A673 (cell line): ENCODE measurements at places on chromosomes 1 and 21. TPM values are rescaled to one million over a fixed set of nuclear protein-coding genes. Genes with fewer than 3 reads are reported as not detected.
A peak's percentile ranks its signal among the peaks of the same experiment; 100 is the strongest.

The OXCT2 gene
- total RNA-seq, result 0.20 TPM in 1 of 2 replicates, not detected in the other

The C1orf94 gene
- 0.34 and 0.72 TPM in 2 replicates for total RNA-seq

GRCh38 chr1:214902636-214903320, 179.8 kb upstream of the KCNK2 start:
- DNase-seq, result no peak

The HSF2BP gene
- total RNA-seq, result 2.4 and 3.0 TPM in 2 replicates

The MSH4 gene
- 0.59 and 1.0 TPM in 2 replicates for total RNA-seq

The SUMO3 gene
- total RNA-seq, result 124 and 132 TPM in 2 replicates

The CR1L gene
- total RNA-seq, result not detected in 2 replicates

DNA sequence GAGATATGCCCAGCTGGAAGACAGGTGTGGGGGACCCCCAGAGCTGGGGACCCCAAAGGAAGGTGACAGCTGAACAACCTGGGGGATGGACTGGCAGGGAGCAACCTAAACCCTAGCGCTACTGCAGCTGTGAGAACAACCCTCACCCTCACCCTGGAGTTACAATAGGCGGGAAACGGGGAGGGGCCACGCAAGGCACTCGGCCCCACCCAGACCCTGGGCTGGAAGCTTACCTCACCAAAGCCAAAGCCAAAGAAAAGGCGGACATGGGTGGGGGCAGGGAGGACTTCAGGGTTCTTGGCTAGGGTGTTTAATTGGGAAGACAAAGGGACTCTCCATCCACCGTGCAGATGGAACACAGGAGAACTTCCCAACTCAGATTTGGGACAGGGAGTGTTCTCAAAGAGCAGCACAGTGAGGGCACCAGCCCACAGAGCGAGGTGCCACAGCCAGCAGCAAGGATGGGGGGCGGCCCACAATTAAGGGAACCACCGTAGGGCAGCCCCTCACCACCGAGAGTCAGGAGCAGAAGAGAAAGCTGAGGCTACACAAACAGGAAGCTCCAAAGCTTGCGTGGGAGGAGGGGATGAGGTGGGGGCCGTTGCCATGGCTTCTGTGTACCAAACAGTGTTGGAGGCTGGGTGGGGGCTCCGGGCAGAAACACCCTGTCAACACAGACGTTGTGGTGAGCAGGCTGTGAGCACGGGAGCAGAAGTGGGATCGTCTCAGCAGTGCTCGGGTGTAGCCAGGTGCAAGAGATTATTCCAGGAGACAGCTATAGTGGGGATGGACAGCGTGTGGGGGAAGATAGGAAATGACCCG, 1.9 kb downstream of the TAGLN2 start:
- peak; percentile 76 for DNase-seq

GRCh38 chr1:8239306-8240023, 78.4 kb upstream of the SLC45A1 start:
- no peak for DNase-seq

The UBE2U gene
- total RNA-seq, result not detected in 2 replicates

- DNase-seq, result peak; percentile 29
These were observed 1999.4 kb downstream of the MRPL39 start for GRCh38 chr21:23607782-23608431.

GRCh38 chr1:186864296-186864695, 35.5 kb downstream of the PLA2G4A start:
- DNase-seq, result no peak

The ZMPSTE24 gene
- 57.5 and 72.1 TPM in 2 replicates for total RNA-seq

The TMEM50A gene
- total RNA-seq, result 99.4 and 101 TPM in 2 replicates

The ZNF593OS gene
- not detected in 2 replicates for total RNA-seq

GRCh38 chr1:182687361-182687760, 3.0 kb upstream of the RGS8 start:
- no peak for DNase-seq

DNA sequence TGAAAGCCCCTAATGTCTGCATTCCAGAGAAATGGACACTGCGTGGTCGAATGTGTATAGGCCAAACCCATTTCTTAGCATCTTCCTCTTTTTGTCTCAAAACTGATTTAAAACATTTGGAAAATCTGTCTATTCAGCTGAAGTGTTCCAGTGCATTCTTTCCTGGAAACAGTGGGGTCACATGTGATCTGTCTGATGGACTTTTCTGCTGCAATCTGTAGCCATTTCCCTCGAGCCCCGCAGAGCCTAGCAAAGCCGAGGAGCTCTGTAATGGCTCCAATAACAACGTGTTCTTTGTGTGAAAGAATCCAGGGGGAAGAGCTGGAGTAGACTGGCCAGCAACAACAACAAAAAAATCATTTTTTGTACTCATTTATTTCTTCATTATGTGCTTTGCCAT, 329.3 kb downstream of the BARHL2 start:
- DNase-seq, result no peak

The NPHS2 gene
- total RNA-seq, result not detected in 2 replicates

The NAV1 gene
- total RNA-seq, result 48.2 and 51.2 TPM in 2 replicates

The NCF2 gene
- total RNA-seq, result not detected in 2 replicates

DNA sequence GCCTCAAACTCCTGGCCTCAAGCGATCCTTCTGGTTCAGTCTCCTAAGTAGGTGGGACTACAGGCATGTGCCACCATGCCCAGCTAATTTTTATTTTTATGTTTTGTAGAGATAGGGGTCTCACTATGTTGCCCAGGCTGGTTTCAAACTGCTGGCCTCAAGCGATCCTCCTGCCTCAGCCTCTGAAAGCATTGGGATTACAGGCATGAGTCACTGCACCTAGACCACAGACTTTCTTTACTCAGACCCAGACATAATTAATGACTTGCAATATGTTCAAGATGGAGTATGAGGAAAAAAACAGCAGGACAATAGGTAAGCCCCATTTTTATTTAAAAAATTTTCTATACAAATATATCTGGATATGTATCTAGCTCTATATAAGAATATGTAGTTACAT, 13.2 kb downstream of the KANK4 start:
- DNase-seq, result no peak

The EPHX1 gene
- total RNA-seq, result 22.4 and 22.8 TPM in 2 replicates

- no peak for DNase-seq
These were observed 4.6 kb downstream of the COL9A2 start for GRCh38 chr1:40312238-40313205.

- peak; percentile 94 for DNase-seq
These were observed 21.3 kb upstream of the A3GALT2 start for GRCh38 chr1:33342041-33342723.

DNA sequence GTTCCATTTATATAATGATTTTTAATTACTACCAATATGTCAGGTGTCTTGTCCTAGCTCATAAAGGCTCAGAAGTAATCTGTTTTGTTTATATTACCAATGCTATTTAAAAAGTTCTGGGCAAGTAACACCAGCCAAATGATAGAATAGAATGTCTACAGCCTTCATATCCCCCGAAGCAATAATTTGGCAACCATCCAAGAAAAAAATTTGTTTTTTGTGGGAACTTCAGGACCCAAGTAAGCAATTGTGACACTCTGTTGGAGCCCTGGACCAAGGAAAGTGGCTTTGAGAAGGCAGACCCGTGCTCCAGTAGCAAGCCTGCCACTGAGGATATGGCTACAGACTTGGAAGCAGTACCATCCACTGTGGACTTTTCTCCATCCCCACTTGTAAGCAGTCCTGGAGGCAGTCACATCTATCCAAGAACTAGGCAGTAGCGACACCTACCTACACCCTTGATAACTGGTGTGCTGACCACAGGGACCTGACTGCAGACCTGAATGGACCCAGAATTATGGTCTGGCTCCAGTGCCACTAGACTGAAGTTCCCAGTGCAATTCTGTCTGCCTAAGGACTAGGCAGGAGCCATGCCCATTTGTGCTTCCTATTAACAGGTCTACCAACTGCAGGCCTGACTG, 870.7 kb upstream of the ADGRL2 start:
- DNase-seq, result no peak

GRCh38 chr21:38012672-38013071, 96.4 kb upstream of the KCNJ6 start:
- no peak for DNase-seq

- no peak for DNase-seq
These were observed 53.5 kb upstream of the PRELP start for GRCh38 chr1:203422116-203422515.

The GBP4 gene
- total RNA-seq, result 0.79 and 1.7 TPM in 2 replicates

DNA sequence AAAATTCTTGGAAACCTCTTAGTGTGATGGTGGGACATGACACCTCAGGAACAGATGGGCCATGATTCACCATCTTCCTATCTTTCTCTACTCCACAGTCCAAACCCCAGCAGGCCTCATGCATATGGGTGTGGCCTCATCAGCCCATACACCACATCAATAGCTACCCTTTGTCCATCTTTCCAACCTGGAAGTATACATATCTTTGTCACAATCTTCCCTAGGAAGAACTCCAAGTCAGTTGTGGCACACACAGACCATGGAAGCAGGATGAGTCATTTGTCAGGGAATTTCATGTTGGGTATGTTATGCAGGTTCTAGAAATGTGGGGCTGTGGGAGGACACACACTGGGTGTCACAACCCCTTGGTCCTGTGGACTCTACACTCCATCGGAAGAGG, 30.5 kb upstream of the CLCA4 start:
- DNase-seq, result no peak

The TFF2 gene
- not detected in 2 replicates for total RNA-seq

The AKNAD1 gene
- 0.54 TPM in 1 of 2 replicates, not detected in the other for total RNA-seq

- DNase-seq, result no peak
These were observed 41.1 kb downstream of the IL6R start for GRCh38 chr1:154446292-154446691.

DNA sequence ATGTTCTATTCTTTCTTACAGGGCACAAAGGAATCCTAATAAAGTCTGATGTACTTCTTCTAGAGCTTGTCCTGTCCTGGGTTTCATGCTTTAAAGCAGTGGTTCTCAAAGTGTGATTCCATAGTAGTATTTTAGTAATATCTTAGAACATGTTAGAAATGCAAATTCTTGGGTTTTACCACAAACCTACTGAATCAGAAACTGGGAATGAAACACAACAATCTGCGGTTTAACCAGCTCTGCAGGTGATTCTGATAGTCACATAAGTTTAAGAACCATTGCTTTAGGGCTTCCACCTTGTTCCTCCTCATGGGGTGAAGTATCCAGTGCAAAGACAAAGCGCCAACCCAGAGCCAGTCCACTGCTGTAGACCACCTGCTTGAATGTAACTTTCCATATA, 41.1 kb downstream of the NGF start:
- no peak for DNase-seq

The S100A2 gene
- total RNA-seq, result 2.4 and 4.5 TPM in 2 replicates

- no peak for DNase-seq
These were observed 48.1 kb upstream of the PAXBP1 start for GRCh38 chr21:32819694-32820093.

- peak; percentile 76 for DNase-seq
These were observed 19.2 kb upstream of the PTTG1IP start for GRCh38 chr21:44892536-44893277.

- DNase-seq, result no peak
These were observed 101.1 kb upstream of the JUN start for GRCh38 chr1:58884706-58885661.

DNA sequence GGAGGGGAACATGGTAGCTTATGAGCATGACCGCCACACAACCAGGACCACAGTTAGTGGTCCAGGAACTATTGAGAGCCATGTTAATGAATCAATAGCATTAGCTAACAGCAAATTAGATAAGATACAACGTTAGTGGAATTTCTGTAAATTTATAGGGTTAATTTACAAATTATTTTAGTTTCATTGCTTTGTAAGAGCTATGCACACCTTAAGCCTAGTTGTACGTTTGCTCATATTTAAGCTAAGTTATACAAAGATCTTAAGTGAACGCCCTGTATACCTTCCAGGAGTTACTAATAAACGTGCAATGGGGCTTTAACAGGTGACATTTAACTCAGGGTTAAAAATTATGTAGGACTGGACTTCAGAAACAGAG, 749 bp downstream of the EXOSC10 start:
- no peak for DNase-seq

GRCh38 chr1:14543191-14543840, 55.2 kb upstream of the KAZN start:
- peak; percentile 72 for DNase-seq

The OR2T2 gene
- total RNA-seq, result not detected in 2 replicates

DNA sequence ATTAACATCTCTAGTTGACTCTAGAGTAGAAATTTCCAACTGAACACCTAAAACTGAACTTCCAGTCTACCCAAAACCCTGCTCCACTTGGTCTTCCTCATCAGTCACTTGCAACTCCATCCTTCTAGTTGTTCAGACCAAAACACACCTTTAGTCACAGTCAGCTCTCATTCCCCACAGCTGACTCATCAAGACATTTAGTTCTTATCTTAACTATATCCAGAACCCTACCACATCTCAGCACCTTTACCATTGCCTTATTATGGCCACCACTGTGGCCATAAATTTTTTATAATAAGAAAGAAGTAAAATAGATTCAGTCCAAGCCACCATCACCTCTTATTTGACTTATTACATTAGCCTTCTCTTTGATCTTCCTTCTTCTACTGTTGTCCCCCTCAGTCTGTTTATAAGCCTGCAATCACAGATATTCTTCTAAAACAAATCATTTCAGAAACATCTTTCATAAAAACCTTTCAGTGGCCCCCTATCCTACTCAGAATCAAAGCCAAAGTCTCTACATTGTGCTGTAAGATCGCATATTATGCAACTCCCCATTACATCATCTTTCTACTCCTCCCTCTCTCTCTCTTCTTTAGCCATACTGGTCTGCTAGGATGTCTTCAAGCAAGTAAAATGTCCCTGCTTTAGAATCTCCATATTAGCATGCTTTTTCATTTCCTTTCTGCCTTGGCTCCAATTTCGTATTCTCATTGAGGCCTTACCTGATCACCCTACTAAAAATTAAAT, 275.9 kb downstream of the LRRC40 start:
- no peak for DNase-seq

The KPRP gene
- not detected in 2 replicates for total RNA-seq

The CFAP107 gene
- not detected in 2 replicates for total RNA-seq

The PTGFR gene
- total RNA-seq, result 0.81 and 1.5 TPM in 2 replicates

GRCh38 chr1:6601049-6601922, 1.4 kb downstream of the KLHL21 start:
- peak; percentile 78 for DNase-seq

GRCh38 chr1:70195342-70195741, 10.0 kb downstream of the LRRC40 start:
- DNase-seq, result no peak

GRCh38 chr1:192225266-192225665, 67.0 kb downstream of the RGS18 start:
- peak; percentile 80 for DNase-seq
